ENCODE measurements at places on chromosomes 6 and 20. TPM values are rescaled to one million over a fixed set of nuclear protein-coding genes. Genes with fewer than 3 reads are reported as not detected.

DNA sequence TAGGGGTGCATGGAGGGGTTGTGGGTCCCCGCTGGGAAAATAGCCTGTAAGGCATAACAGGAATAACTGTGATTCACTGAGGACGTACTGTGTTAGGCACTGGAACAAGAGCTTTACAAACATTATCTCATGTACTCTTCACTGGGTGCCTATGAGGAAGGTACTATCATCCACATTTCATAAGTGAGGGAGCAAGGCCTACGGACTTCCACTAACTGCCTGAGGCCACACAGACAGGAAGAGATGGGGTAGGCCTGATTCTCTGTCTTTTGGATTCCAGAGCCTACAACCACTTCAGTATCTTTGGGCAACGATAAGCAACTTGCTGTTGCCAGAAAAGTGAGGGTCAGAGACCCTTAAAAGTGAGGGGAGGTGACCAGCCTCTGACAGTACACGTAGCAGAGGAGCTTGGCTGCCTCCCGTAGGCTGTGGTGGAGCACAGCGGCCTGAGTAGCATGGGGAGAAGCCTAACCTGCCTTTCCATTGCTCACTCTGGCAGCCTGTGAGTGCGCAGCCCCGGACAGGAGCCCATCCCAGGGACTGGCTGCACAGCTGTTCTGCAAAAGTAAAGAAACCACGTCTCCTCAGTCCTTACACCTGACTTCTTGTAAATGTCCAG, 30.4 kb downstream of the PSMB1 start:
- no peak for DNase-seq

- DNase-seq = peak; percentile 16
Measured at GRCh38 chr6:85360794-85361642, 88.9 kb upstream of the NT5E start.

DNA sequence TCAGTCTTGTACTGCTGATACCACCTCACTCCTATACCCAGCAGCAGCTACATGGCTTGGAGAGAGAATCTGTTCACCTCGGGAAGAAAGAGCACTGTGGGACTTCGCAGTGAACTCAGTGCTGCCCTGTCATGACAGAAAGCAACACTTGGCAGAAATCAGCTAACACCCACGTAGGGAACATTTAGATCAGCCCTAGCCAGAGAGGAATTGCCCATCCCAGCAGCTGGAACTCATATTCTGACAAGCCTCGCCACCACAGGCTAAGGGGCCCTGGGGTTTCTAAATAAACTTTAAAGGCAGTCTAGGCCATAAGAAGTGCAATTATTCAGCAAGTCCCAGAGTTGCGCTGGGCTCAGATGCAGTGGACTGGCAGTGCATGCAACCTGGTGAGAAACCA, 1266.8 kb downstream of the GRIK2 start:
- no peak for DNase-seq

DNA sequence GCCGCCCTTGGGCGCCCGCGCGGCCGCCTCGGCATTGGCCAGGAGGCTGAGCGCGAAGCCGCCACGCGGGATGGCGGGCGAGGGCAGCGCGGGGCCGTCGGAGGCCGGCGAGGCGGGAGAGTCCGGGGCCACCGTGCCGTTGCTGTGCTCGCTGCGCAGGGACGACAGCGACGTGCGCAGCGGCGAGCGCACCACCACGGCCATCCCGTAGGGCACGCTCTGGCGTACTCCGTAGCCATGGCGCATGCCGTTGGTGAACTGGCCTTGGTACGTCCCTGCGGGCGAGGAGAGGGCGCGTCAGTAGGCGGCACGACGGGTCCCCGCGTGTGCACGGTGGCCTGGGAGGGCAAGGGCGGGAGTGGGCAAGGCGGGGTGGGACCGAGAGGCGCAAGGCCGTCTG, 26.9 kb downstream of the JPH2 start:
- no peak for DNase-seq

- DNase-seq = no peak
Measured at GRCh38 chr20:43710370-43711044, 16.3 kb downstream of the GTSF1L start.

DNA sequence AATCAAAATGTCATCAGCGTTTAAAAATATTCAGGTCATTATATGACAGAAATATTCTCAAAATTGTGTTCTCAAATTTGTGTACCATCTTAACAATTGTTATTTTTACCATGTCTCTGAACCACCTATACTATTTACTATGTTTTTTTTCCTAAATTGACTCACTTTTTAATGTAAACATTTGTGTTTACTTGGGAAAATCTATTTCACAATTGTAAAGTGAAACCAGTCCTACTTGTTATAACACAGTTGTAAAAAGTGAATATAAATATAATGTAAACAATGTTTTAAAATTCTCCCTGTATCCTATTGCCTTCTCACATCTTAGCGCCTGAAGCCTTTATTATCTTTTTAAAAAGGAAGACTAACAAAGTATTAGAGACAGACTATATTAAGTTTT, 83.5 kb downstream of the ADGRG6 start:
- DNase-seq = no peak

DNA sequence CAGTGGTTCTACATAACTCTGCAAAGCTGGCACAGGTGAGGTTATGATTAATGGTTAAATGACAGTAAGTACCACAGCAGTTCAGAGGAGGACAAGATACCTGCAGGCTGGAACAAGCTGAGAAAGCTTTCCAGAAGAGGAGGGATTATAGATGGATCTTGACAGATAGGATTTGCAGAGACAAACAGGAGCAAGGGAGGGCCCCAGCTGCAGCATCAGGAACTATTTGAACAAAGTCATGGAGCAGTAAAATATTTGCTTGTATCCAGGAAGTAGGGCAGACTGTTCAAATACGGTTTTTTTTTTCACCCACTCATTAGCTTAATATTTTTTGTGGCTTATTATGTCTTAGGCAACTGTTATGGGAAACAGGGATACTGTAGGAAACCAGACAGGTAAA, 144.4 kb upstream of the MAN1A1 start:
- DNase-seq = no peak

- no peak for DNase-seq
Measured at GRCh38 chr20:32780749-32781655, 18.8 kb downstream of the DNMT3B start.

GRCh38 chr6:87828044-87828443, 126.0 kb upstream of the AKIRIN2 start:
- DNase-seq = no peak

DNA sequence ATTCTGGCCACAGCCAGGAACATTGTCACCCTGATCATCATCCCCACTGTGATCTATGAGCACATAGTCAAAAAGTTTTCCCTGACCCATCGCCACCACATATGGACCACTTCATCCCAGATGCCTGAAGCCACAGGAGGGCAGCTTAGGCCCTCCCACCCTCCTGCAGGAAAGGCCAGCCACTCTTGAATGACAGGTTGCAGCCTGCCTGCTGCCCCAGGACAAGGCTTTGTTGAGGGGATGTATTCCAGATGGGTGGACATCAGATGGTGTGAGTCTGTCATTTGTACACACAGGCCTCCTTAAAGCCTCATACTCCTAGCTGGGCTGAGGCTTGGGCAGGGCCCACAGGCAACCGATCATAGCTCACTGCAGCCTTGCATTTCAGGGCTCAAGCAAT, 30.8 kb downstream of the DPPA5 start:
- no peak for DNase-seq

GRCh38 chr6:34546551-34547321, 9.4 kb downstream of the SPDEF start:
- DNase-seq = no peak

- no peak for DNase-seq
Measured at GRCh38 chr6:39952167-39952566, 17.9 kb upstream of the MOCS1 start.

DNA sequence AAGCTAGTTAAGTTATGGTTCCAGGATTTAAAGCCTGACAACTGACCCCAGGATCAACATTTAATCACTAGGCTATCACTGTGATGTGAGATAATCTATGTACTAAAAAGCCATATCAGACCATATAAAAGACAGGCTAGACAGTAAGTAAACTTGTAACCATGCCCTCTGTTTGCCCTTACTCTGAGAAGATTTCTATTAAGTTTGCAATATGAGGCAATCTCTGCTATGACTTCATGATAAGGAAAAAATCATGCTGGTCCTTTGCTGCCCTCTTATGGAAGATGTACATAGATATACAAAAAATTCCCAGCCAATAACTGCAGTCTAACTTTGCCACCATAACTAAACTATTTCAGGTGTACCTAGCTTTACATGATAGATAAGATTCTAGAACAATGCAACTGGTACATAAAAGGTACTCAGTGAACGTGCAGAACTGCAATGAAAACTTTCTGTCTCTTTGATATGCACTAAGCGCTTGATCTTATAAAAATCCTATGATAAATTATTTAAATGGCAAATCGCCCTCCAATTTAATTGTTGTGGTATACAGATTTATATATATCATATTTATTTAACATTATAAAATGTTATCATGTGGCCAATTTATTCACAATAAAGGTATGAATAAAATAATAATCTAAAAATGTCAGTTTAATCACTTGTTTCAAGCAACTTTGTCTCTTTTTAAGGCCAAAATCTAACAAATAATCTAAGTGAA, 70.5 kb downstream of the FAM217A start:
- no peak for DNase-seq

- no peak for DNase-seq
Measured at GRCh38 chr6:146673069-146673468, 74.3 kb downstream of the ADGB start.

DNA sequence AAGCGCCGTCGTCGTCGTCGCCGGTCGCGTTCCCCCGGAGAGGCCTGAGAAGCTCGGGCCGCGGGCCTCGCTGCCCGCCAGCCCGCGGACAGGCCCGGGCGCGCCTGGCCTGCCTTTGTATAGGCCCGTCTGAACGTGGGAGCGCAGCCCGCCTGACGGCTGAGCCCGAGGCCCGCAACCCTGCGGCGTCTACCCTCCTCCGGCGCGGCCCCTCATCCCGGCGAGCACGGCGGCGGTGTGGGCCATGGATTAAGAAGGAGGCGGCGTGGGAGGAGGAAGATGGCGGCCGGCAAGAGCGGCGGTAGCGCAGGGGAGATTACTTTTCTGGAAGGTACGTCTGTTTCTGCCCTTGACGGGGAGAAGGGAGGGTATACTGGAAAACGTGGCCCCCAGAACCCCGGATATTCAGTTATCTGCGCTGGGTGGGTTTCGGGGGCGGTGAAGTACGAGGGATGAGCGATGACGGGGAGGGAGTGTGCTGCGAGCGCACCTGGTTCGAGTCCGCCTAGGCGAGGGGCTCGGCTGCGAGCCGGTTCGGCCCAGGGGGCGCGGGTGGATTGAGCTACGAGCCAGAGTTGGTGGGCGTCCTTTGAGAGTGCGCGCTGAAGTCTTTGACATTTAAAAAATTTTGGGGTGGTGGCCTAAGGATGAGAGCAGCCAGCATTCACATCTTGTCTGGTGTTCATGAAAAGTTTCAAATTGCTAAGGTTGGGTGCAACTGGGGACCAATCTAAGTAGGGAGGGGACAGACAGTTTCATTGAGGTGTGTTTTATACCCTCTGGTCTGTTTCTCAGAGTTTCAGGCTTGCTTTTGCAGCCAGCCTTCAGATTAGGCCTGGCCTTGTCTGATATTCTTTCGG, 796 bp downstream of the SENP6 start:
- DNase-seq = peak; percentile 28

DNA sequence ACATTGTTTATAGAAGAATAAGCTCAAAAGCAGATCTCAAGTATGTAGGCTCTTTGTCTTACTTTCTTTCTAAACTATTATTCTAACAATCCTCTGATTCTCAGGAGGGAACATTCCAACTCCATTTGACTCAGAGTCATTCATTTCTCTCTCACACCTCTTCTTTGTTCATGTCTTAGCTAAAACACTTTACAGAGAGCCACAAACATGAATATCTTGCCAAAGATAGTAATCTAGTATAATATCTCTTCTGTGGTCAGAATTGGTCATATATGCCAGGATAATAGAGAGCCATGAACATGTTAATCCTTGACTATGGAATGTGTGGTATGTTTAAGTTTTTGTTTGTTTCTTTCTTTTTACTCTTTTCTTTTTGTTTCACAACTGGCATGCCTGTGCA, 456.0 kb upstream of the PTCHD4 start:
- no peak for DNase-seq

DNA sequence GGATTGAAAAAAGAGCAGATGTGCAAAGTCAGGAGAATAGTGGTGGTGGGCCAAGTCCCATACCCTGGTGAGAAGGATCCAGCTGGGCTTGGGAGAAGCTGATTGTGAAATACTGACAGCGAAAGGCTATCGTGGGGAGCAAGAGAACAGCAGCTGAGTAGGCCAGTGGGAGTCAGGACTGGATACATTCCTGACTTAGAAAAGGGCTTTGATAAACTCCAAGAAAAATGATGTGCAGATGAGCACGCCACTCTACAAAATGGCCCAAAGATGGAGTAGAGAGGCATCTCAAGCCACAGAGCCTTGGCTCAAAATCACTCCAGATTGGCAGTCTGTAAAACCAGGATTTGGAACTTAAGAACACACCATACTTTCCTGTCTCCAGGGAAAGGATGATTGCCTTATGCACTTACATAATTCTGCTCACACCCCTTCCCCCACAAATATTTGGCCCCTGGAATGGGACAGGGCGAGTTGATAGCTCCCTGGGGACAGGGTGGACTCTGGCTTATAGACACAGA, 578.7 kb downstream of the MAFB start:
- DNase-seq = peak; percentile 45

GRCh38 chr6:143260857-143261256, 189.6 kb downstream of the ADAT2 start:
- DNase-seq = no peak

GRCh38 chr6:35055891-35056290, 85.2 kb downstream of the TCP11 start:
- DNase-seq = no peak

DNA sequence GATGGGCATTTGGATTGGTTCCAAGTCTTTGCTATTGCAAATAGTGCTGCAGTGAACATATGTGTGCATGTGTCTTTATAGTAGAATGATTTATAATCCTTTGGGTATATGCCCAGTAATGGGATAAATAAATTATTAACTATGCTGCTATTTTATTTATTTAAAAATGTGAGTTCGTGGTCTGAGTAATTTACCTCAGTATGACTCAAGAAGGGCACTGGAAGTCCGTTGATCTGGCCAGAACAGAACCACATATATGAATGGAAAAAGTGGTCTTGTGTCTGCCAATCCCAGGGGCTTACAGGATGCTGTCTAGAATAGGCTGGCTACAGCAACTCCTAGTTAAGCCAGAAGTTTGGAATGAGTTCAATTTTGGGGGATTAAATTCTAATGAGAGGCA, 27.6 kb upstream of the HLA-C start:
- DNase-seq = no peak

PI3 gene
- total RNA-seq = not detected

CCM2L gene
- total RNA-seq = 13.3 TPM

LPIN3 gene
- 26.8 TPM for total RNA-seq

BACH2 gene
- total RNA-seq = 11.1 TPM

GGTLC1 gene
- total RNA-seq = not detected

PNPLA1 gene
- total RNA-seq = not detected

TRIM31 gene
- not detected for total RNA-seq

VIP gene
- total RNA-seq = 3.5 TPM

SCRT2 gene
- not detected for total RNA-seq

HAO1 gene
- total RNA-seq = not detected

TTK gene
- 2.4 TPM for total RNA-seq

Data from tibial nerve (tissue), 4 donors.